Renal pelvis (tissue), 12 donors: ENCODE measurements at places on chromosomes 5 and 9.

DNA sequence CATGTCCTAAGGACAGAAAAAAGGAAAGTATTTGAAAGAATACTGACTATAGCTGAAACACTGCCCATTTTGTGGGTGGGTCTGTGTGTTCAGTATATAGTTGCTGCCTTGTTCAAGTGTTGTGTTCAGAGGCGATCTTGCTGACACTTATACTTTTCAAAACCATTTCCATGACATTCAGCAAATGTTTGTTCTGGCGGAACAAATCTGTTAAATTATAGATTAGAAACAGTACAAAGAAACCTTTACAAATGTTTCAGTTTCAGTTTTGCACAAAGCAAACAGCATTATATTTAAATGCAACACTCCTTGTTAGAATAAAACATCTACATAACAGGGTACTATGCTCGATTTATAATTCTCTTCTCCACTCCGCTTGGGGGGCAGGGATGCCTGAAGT lies 2276.3 kb downstream of the MAT2B start:
- no peak for DNase-seq

GRCh38 chr9:18490641-18491370 lies 16.9 kb downstream of the ADAMTSL1 start:
- peak; percentile 36 for DNase-seq

GRCh38 chr9:77403239-77403638 lies 225.9 kb downstream of the VPS13A start:
- no peak for DNase-seq

DNA sequence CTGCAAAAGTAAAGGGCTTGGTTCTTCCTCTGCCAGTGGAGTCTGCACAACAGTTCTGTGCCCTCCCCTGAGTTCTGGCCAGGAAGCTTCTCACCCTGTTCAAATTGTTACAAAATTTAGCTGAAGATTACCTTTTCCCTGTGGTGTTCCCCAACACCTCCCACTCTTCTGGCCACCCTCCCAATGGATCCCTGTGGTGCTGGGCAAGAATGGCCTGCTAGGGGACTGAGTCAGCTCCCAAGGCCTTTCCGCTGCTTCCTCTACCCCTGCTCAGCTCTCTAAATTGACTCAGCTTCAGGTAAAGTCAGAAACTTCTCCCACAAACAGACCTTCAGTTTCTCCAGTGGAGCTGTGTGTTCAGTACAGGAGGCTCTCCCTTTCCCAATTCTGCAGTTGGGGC lies 186.0 kb downstream of the NR2F1-AS1 start:
- DNase-seq, result no peak

- no peak for DNase-seq
These were observed 119.6 kb upstream of the PITX1 start for GRCh38 chr5:135153661-135154060.

DNA sequence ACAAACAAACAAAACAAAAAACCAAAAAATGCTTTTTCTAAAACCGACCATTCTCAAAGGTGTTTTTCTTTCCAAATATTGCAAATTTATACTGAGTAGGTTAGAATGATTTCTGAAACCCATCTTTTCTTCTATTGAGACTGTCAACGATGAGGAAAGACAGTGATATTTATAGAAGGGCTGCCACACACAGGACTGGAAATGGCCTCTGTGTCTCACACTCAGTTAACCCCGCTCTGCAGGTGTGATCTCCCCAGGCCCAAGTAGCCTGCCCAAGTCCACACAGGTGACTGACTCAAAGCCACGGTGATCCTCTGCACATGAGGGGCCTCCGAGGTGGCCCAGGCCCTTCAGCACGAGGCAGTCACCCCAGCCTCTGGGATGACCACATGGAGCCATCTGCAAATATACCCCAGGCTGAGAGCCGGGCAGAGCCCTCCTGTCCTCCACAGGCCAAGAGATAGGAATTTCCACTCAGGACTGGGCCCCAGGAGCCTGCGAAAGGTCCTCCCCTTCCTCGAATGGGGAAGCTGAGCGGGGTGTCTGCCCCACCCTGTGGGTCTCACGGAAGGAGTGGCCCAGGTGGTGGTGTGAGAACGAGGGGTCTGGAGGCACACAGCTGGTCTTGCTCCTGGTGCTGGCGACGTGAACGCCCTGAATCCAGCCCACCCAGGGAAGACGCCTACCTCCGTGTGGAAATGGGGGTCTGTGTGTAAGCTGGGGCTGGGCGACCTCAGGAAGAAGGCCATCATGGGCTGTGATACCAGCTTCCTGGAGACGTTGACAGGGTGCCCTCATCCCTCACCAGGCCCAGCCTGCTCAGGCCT lies 53.0 kb upstream of the PHYKPL start:
- DNase-seq, result no peak

GRCh38 chr9:79054500-79054899 lies 517.3 kb upstream of the TLE4 start:
- DNase-seq, result no peak

DNA sequence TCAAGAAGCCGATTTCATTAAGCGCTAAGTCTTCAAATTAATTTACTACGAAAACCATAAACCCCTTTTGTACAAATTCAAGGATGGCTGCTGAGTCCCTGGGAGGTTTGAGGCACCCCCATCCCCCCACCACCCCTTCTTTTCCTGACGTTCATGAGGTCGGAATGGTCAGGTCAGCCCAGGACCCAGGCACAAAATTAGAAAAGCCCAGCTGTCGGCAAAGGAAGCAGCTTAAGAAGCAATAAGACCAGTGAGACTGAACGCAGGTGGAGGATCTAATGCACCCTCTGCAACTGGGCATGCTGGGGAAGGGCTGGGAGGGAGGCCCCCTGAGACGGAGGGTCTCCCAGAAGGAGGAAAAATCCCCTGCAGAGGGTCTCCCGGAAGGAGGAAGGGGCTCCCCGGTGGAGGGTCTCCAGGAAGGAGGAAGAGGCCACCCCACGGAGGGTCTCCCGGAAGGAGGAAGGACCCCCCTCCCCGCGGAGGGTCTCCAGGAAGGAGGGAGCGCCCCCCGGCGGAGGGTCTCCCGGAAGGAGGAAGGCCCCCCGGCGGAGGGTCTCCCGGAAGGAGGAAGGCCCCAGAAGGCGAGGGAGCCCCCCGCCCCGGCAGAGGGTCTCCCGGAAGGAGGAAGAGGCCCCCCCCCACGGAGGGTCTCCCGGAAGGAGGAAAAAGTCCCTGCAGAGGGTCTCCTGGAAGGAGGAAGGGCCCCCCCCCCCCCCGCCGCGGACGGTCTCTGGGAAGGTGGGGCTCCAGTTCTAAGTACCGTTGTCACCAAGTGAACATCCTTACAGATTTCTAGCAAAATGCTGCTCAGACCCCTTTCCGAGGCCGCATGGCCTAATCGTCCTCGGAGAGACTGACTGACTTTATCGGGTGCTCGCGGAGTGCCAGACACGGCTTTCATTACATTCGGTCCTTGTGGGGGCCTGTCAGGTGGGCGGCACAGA lies 74.4 kb upstream of the FCN1 start:
- DNase-seq, result peak; percentile 5

GRCh38 chr5:14199902-14200301 lies 56.8 kb downstream of the TRIO start:
- no peak for DNase-seq
